ENCODE measurements at places on chromosomes 1 and 21.

- DNase-seq = peak; percentile 53
Measured at GRCh38 chr1:183432548-183432875, 14.3 kb upstream of the NMNAT2 start.

DNA sequence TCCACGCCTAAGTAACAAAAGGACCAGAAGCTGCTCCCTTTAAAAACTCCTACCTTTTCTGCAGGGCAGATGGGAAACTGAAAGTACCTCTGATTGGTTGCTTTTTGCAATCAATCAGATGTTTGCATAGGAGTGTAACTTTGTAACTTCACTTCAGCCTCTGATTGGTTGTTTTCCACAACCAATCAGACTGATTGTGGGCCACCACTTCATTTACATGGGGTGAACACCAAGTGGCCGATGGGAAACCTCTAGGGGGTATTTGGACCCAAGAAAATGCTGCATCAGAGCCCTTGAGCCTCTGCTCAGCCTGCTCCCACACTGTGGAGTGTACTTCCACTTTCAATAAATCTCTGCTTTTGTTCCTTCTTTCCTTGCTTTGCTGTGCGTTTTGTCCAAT is 32.8 kb upstream of the CD1D start:
- no peak for DNase-seq

GRCh38 chr1:28050776-28051175 is 37.6 kb downstream of the EYA3 start:
- no peak for DNase-seq

- DNase-seq = no peak
Measured at GRCh38 chr21:37437376-37438080, 71.0 kb downstream of the DYRK1A start.

GRCh38 chr1:73781251-73781650 is 416.7 kb downstream of the LRRIQ3 start:
- DNase-seq = peak; percentile 43

- no peak for DNase-seq
Measured at GRCh38 chr1:17069452-17070162, 15.8 kb upstream of the SDHB start.

DNA sequence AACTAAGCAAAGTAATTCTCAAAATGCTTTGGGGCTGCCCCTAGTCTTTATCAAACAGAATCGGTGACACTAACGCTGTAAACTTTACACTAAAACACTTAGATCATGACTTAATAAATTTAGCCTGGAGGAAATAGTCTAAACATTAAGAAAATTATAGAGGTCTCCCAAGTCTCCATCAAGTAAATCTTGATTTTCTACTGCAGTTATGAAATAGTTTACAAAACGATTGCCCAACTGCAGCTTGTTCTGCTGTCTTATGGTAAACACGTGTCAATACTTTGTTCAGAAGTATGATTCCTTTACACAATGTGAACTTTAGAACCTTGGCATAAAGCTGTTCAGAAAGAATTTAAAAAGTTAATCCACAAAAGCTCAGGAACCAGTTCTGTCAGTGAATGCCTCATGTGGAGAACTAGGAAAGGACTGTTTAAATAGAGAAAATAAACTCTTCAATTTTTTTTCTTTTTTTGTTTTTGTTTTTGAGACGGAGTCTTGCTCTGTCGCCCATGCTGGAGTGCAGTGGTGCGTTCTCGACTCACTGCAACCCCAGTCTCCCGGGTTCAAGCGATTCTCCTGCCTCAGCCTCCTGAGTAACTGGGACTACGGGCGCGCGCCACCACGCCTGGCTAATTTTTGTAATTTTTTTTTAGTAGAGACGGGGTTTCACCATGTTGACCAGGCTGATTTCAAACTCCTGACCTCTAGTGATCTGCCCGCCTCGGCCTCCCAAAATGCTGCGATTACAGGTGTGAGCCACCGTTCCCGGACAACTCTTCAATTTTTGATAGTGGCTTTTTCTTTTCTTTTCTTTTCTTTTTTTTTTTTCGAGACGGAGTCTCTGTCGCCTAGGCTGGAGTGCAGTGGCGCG is 1.6 kb downstream of the DDI2 start:
- peak; percentile 46 for DNase-seq

GRCh38 chr1:18484721-18485120 is 4.0 kb downstream of the KLHDC7A start:
- no peak for DNase-seq

DNA sequence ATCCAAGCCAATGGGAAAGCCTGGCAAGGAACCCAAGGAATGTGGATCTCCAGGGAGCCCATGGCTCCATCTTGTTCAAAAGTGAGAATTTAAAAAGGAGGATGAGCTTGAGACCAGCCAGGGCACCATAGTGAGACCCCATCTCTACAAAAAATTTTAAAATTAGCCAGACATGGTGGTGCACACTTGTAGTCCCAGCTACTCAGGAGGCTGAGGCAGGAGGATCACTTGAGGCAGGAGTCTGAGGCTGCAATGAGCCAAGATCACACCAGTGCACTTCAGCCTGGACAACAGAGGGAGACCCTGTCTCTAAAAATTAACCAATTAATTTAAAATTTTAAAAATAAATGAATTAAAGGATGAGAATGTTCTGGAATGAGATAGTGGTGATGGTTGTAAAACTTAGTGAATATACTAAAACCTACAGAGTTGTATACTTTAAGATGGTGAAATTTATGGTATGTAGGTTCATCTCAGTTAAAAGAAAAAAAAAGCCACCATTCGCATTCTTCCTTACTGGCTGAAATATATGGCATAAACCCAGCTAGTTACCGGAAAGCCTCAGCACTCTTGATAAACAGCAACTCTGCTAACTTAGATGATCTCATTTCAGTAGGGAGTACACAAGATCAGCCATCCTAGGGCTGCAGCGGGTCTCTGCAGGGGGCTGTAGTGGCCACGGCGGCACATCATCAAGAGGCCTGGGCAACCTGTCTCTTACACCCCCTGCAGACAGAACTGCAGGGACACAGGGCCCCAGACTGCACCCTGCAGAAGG is 48.3 kb upstream of the H6PD start:
- no peak for DNase-seq
